ENCODE measurements at places on chromosomes 3 and 15.
A peak's percentile ranks its signal among the peaks of the same experiment; 100 is the strongest.

GRCh38 chr3:197613199-197613598 is 57.4 kb upstream of the BDH1 start:
- no peak for DNase-seq

GRCh38 chr3:16673530-16673929 is 68.3 kb upstream of the DAZL start:
- no peak for DNase-seq

- no peak for DNase-seq
These were observed 10.4 kb downstream of the NSMCE3 start for GRCh38 chr15:29259233-29259632.

- DNase-seq, result peak; percentile 44
These were observed 19.2 kb upstream of the CORO2B start for GRCh38 chr15:68559345-68560310.

- no peak for DNase-seq
These were observed 22.4 kb downstream of the DUOX2 start for GRCh38 chr15:45091576-45091975.

- no peak for DNase-seq
These were observed 8.2 kb upstream of the VGLL4 start for GRCh38 chr3:11651900-11652299.

- no peak for DNase-seq
These were observed 41.9 kb downstream of the CACNA1D start for GRCh38 chr3:53536282-53536681.

DNA sequence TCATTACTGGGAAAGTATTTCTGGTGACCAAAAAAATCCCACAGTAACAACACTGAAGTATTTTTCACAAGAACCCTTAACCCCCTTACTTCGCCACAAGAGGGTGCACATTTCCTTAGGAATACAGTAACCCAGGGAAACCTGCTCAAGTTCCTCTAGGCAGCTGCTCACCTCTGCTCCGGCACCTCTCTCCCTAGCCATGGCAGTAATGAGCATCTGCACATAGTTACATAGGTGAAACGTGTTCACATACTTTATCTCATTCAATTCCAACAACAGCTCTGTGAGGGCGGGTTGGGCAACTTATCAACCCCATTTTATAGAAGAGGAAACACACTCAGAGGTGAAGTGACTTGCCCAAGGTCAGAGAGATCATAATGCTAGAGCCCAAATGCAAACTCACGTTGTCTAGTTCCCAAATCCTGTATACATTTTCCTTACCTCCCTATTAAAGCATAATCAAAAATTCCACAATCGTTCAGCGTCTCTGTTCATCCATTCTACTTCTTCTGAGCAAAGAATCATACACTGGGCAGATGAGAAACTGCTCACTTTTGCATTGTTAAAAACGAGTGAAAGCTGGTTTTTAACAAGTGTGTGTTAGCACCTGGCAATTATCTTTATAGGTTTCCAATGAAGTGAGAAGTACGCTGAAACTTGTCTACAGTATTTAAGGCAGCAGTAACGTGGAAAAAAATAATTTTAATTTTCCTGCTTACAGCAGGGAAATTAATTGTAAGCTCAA is 90.7 kb downstream of the IGF2BP2 start:
- no peak for DNase-seq

DNA sequence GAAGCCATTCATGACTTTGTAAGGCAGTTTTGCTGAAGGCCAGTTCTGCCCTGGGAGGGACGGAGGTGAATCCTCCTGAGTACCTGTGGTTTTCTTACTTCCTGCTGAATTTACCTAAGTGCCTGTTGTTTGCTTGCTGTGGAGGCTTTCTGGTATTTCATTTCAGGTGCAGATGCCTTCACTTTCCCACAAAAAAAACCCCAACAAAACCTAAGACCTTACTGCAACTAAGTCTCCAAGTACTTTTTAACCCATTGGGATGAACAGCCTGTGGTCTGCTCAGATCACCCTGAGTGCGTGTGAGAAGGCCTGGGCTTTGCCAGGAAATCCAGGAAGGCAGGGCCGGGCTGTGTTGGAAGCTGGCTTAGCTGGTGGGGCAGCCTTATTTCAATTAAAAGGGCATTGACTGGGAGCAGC is 65.3 kb downstream of the IGF1R start:
- DNase-seq, result no peak

GRCh38 chr15:67805666-67806516 is 19.4 kb upstream of the SKOR1 start:
- no peak for DNase-seq

DNA sequence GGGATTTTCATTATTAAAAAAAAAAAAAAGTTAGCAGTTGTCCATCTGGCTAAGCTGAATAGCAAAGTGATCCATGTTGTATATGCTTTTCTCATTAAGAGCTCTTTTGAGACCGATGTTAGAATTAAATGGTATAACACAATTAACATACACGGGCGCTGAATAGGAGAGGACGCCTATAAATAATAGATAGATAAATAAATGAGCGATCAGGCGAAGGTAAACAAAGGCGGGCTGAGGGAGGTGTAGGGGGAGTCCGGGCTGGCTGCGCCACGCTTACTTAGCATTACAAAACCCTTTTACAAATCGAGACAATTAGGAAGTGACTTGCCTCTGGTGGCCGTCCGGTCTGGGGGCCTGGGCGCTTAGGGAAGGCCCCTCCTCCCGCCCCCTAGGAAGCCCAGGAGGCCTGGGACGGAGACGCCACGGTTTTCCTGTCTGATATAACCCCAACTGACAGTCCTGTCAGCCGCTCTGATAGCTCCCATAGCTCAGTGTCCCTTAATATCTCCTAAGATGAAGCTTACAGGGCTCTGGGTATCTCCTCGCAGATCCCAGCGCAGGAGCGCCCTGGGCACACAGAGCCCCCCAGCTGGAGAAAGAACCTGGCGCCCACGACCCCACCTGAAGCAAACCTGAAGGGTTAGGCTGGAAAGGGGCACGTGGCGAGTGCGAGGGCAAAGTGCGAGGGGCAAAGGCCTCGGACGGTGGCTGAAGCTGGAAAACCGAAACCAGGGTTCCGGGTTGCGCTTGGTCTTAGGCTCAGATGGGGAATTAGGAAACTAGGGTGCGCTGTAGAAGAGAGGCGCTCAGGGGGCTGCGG is 3.6 kb downstream of the SOX14 start:
- DNase-seq, result no peak

- DNase-seq, result no peak
These were observed 36.3 kb upstream of the MB21D2 start for GRCh38 chr3:192953926-192954325.

DNA sequence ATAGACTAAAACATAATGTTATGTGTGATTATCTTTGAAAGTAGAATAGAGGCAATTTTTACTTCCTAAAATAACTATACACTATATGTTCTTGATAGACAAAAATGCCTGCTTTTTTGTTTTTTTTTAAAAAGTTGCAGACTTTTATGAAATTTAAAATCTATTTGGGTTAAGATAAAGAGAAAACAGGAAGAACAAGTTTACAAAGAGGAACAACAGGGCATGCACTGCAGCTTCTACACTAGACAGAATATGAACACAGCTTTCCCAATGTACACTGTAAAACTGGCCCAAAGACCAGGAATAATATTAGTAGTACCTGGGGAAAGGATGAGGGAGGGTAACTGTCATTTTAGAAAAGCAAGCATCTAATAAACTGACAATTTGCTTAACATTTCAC is 53.7 kb downstream of the NR1I2 start:
- DNase-seq, result no peak

- no peak for DNase-seq
These were observed 13.6 kb downstream of the WNT7A start for GRCh38 chr3:13866041-13866965.

DNA sequence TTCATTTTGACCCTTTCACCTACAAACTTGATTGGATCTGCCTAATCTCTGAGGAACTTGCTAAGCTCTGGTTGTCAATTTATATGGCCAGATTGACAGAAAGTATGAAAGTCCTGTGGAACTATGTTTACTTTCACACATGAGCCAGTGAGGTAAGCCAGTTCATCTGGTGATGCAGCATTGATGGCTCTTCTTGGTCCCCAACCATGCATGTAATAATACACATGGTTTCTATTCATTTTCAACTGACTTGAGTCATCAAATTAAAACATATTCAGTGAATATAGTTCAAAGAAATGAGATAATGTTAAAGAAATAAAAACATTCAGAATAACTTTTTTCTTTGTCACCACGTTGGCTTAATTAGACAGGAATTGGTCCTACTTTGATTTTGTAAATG is 336.1 kb upstream of the THBS1 start:
- DNase-seq, result no peak

DNA sequence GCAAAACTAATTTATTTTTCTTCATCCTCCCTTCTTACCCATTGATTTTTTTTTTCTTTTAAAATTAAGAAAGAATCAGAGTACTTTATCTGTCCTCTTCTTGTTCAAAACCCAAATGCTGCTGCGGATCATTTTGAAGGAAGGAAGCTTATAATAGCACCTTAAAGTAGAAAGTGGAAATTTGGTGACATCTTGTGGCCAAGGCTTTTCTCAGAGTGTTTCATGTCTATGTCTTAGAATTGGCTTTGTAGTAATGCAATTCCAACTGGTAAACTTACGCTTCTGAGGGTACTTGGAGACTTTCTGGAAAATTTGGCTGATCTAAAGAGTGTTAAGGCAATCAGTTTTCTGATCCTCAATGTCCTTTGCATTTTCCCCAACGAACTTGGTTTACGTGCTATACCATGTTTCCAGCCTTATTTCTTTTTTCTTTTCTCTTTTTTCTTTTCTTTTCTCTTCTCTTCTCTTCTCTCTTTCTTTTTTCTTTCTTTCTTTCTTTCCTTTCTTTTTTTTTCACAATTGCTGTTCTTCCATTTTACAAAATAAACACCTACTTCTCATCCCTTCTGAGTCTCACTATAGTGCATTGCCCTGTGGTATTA is 30.7 kb downstream of the C3orf38 start:
- no peak for DNase-seq

- DNase-seq, result no peak
These were observed 197.6 kb downstream of the PDZRN3 start for GRCh38 chr3:73427048-73427706.

DNA sequence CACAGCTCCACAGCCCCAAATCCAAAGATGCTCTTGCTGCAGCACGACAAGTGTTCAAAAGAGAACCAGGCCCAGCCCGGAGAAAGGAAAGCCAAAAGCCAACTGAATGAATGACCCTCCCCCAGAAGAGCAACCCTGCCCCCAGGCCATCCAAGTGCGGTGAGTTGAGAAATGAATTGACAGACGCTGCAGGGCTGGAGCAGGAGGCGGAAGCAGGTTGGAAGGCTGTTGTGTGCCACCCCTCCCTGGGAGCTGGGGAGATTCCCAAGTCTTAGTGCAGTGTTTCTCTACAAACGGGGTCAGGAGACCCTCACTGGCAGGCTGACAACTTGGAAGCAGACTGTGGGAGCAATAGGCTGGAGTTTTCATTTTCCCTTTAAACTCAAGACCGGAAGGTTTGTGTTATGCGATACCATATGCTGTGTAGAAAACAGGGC is 3.5 kb upstream of the SPTBN5 start:
- no peak for DNase-seq

- no peak for DNase-seq
These were observed 374.7 kb downstream of the TUSC7 start for GRCh38 chr3:117084277-117084676.

DNA sequence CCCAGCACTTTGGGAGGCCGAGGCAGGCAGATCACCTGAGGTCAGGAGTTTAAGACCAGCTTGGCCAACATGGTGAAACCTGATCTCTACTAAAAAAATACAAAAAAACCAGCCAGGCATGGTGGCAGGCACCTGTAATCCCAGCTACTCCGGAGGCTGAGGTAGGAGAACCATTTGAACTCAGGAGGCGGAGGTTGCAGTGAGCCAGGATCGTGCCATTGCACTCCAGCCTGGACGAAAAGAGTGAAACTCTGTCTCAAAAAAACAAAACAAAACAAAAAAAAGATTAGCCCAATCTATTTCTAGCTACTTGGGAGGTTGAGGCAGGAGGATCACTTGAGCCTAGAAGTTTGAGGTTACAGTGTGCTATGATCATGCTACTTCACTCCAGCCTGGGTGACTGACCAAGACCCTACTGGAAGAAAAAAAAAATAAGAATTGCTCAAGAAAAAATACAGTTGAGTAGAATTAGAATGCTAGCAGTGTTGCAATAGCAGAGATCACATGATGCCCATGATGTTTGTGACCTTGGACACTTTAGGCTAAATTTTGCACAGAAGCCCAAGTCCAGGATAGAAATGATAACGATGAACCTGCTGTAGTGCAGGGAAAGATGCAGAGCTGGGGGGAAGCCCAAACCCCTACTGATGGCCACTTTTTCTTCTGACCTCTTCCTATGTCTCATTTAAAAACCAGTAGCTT is 162.2 kb downstream of the LPP start:
- DNase-seq, result no peak

DNA sequence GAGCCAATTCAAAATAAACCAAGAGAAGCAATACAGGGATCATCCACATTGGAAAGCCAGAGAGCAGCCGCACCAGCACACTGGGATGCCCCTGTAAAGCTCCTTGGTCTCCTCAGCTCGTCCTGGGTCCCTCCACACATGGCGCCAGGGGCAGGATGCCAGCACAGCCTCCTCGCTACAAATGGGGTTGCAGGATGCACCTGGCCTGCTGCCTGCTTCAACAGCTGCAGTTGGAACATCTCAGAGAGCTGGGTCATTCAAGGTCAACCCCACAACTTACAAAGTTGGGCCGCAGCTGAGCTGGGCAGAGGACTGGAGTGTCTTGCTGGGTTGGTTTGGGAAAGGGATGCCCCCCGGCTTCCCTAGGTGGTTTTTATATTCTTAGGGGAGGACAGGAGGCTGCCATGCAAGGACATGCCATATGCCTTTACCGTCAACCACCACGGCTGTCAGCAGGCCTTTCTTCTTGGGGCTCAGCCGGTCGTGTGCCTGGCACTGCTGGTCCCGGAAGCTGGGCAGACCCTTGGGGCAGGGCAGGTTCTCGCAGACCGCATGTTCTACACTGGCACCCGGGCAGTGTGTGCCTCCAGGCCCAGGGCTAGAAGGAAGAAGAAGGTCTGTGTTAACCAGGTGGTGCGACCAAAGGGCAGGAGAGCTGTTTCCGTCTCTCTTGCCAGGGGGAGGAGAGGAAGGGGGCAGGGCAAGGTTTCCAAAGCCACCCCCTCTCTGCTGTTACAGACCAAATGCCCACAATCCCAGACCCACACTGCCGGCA is 225.2 kb downstream of the ADAMTS17 start:
- DNase-seq, result no peak

GRCh38 chr3:150691414-150692040 is 12.2 kb downstream of the ERICH6 start:
- no peak for DNase-seq

DNA sequence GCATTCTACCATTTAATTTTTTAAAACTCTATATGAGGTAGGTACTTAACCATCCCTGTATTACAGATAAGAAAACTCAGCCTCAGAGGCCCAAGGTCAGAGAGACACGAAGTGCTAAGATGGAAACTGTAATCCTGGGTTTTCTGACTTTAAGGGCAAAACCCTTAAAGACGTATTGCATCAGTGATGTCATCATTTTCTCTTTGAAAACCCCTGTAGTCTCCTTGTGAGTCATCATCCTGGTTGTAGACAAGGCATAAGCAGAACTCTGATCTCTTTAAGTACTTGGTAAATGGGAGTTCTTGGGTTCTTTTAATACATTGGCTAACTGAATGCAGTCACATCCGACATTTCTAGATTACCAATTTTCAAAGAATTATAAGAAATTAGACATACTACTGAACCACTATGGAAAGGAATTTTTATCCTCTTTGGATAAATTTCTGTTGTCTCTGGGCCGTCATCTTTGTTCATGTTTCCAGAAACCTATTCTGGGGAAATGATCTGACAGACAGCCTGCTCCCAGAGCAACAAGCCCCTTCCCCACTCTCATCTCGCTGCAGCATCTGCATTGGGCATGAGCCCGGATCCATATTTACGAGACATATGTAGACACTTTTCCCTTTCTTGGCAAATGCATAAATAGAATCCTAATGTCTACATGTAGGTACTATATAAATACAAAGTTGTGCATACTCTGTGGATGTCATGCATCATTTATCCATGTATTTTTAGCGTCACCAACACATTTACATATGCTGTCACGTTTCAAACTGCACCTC is 48.7 kb upstream of the MDFIC2 start:
- no peak for DNase-seq
